ENCODE measurements at places on chromosomes 2 and 18. TPM values are rescaled to one million over a fixed set of nuclear protein-coding genes. Genes with fewer than 3 reads are reported as not detected.

ITPRIPL1 gene
- 12.4 TPM for total RNA-seq

ST3GAL5 gene
- 14.8 TPM for total RNA-seq

CEBPZOS gene
- 46.8 TPM for total RNA-seq

SCG2 gene
- 19.8 TPM for total RNA-seq

SLC8A1 gene
- 0.07 TPM for total RNA-seq

SESTD1 gene
- 26.6 TPM for total RNA-seq

- DNase-seq = no peak
- H3K36me3 ChIP-seq = no peaks in the 10 kb centered on the region
- peaks cover 53% of the 10 kb centered on the region for H3K4me1 ChIP-seq
- H3K4me3 ChIP-seq = peak overlapping the region; percentile 69
Measured at GRCh38 chr2:218893349-218894150, 12.9 kb downstream of the WNT10A start.

GRCh38 chr2:236207472-236207871, 39.3 kb upstream of the GBX2 start:
- no peak overlapping the region for H3K27ac ChIP-seq
- no peaks in the 10 kb centered on the region for H3K27me3 ChIP-seq
- no peak for DNase-seq
- H3K4me1 ChIP-seq = no peaks in the 10 kb centered on the region
- H3K36me3 ChIP-seq = no peaks in the 10 kb centered on the region
- H3K4me3 ChIP-seq = no peak overlapping the region

DNA sequence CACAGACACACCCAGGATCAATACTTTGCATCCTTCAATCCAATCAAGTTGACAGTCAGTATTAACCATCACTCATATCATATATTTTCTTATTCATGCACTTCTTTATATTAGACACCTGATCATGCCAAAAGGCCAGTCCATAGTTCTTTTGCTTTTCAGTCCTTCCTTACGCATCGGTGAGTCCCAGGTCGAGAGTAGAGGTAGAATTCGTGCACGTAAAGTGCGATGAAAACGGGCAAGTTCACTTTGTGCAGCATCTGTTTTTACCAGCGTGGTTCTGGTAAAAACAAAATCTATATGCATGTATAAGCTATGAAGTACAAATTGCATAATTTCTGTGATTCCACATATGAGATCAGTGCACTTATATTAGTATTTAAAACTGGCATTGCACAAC, 1.2 kb upstream of the COPS8 start:
- H3K4me1 ChIP-seq = peaks cover 13% of the 10 kb centered on the region
- H3K4me3 ChIP-seq = peak overlapping the region; percentile 66
- no peak for DNase-seq

GRCh38 chr2:134457765-134458472, 204.0 kb downstream of the MGAT5 start:
- H3K4me3 ChIP-seq = no peak overlapping the region
- no peaks in the 10 kb centered on the region for H3K27me3 ChIP-seq
- H3K36me3 ChIP-seq = no peaks in the 10 kb centered on the region
- no peak for DNase-seq

- H3K4me1 ChIP-seq = no peaks in the 10 kb centered on the region
- no peak overlapping the region for H3K4me3 ChIP-seq
- H3K27me3 ChIP-seq = no peaks in the 10 kb centered on the region
Measured at GRCh38 chr2:154484338-154485099, 214.0 kb upstream of the KCNJ3 start.

DNA sequence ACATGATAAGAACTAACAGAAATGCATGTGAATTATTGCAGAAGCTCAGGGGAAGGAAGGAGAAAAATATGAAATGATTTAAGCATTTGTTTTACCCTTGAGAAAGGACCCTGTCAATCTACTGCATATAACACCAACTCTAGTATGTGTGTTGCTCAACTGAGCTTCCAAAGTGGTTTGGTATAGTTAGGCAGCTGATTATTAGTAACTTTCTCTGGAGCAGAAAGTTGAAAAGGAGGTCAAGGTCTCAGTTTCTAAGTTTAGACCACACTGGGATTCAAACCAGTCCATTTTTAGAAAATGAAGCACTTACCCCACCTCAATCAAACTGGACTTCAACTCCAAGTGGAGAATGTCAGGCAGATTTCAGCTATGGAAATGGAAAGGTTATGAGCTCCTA, 123.3 kb upstream of the CDC42EP3 start:
- H3K4me3 ChIP-seq = no peak overlapping the region
- H3K36me3 ChIP-seq = no peaks in the 10 kb centered on the region
- H3K27ac ChIP-seq = no peak overlapping the region
- H3K4me1 ChIP-seq = no peaks in the 10 kb centered on the region

DNA sequence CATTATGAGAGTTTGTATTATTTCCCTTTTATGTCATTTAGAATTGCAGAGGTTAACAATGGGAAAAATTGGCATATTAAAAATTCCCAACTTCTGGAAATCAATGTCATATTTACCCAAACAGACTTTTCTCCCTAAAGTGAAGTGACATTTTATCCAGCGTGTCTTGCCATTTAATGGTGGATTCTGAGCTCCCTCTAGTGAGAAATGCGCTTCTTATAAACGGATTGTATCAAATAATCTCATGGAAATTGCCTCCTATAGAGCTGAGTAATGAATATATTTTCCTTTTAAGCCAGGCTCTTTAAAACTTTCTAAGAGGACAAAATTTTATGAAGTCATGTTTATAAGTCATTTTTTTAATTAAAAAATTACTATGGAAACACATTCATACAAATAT, 5.7 kb upstream of the GCFC2 start:
- H3K4me1 ChIP-seq = peaks cover 1% of the 10 kb centered on the region
- DNase-seq = no peak
- H3K27me3 ChIP-seq = no peaks in the 10 kb centered on the region
- no peak overlapping the region for H3K4me3 ChIP-seq

DNA sequence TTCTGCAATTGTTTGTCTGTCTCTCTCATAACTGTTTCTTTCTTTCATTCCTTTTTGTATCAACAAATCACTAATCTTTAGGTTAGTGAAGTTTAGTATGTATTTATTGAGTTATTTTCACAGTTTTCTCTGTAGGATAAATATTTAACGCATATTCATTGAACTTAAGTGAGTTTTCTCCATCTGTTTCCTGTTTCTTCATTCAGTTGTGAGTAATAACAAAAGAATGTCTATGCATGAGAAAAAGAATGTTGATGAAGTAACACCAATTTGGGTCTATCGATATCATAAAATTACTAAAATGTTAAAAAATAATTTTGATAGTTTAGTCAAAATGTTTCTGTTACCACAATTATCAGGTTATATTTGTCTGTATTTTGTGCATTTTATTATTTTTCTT, 948.0 kb downstream of the DSC3 start:
- H3K27me3 ChIP-seq = no peaks in the 10 kb centered on the region
- H3K4me3 ChIP-seq = no peak overlapping the region
- no peak for DNase-seq
- H3K27ac ChIP-seq = no peak overlapping the region
- H3K4me1 ChIP-seq = no peaks in the 10 kb centered on the region

DNA sequence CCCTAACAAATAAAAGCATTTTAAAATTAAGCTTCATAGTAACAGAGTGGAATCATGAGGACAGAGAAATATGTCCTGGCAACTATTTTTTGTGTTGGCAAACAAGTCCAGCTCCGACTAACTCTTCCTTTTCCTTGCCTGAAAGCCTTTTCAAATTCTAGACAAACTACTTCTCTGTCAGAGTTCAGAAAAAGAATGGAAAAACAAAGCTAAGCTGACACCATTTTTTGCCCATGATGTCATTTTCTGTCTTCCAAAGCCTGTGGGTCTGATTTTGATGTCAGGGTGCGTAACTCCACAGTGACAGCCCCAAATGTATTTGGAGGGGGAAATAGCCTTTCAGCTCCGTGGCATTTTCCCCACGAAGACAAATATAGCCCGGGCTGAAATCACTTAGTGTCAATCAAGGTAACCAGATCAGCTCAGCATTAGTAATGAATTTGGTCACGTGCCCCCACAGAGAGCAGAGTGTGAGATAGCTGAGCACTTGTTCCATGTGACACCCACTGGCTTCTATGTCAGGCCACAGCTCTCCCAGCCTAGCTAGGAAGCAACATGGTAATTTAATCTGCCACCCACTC, 233.0 kb upstream of the SIX2 start:
- H3K27me3 ChIP-seq = no peaks in the 10 kb centered on the region
- no peaks in the 10 kb centered on the region for H3K36me3 ChIP-seq
- no peak overlapping the region for H3K4me3 ChIP-seq
- peaks cover 15% of the 10 kb centered on the region for H3K4me1 ChIP-seq
- no peak for DNase-seq
- H3K27ac ChIP-seq = no peak overlapping the region

DNA sequence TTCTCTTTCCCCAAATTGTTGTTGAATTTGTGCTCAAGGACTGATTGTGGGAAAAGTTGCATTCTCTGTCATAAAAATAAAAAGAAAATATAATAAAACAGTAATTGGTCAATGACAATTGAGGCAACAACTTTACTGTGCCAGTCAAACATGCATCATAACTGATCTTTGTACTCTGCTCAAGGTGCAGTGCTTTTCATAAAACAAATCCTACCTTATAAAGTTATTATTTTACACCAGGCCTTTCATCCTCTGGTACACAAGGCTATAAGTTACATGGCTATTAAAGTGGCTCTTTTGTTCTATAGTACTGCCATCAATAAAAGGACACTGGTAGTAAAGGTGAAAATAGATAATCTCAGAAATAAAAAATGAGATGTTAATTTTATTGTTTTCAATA, 761.9 kb downstream of the SATB2 start:
- no peaks in the 10 kb centered on the region for H3K4me1 ChIP-seq
- H3K27me3 ChIP-seq = 0 out of 2 replicates have a peak, but pooled peaks cover 9% of the 10 kb centered on the region
- no peak overlapping the region for H3K4me3 ChIP-seq

GRCh38 chr2:74741629-74742028, 87.6 kb downstream of the SEMA4F start:
- no peak for DNase-seq
- peaks cover 16% of the 10 kb centered on the region for H3K4me1 ChIP-seq
- H3K36me3 ChIP-seq = no peaks in the 10 kb centered on the region
- no peak overlapping the region for H3K27ac ChIP-seq
- peak overlapping the region; percentile 22 for H3K4me3 ChIP-seq

- no peaks in the 10 kb centered on the region for H3K36me3 ChIP-seq
- H3K27ac ChIP-seq = no peak overlapping the region
- H3K4me1 ChIP-seq = peaks cover 42% of the 10 kb centered on the region
- no peak for DNase-seq
Measured at GRCh38 chr2:128308889-128309279, 9.8 kb downstream of the HS6ST1 start.

- no peaks in the 10 kb centered on the region for H3K36me3 ChIP-seq
- H3K27me3 ChIP-seq = no peaks in the 10 kb centered on the region
- H3K4me3 ChIP-seq = no peak overlapping the region
- H3K27ac ChIP-seq = no peak overlapping the region
Measured at GRCh38 chr2:118849226-118850167, 2.0 kb upstream of the EN1 start.

GRCh38 chr2:127029350-127030051, 77.5 kb downstream of the BIN1 start:
- H3K4me1 ChIP-seq = no peaks in the 10 kb centered on the region
- no peak overlapping the region for H3K4me3 ChIP-seq
- no peak overlapping the region for H3K27ac ChIP-seq
- H3K27me3 ChIP-seq = no peaks in the 10 kb centered on the region
- no peaks in the 10 kb centered on the region for H3K36me3 ChIP-seq

All from HCT116 (cell line).